T-cell (primary cell): ENCODE measurements at places on chromosomes 12 and 14. TPM values are rescaled to one million over a fixed set of nuclear protein-coding genes. Genes with fewer than 3 reads are reported as not detected.
A peak's percentile ranks its signal among the peaks of the same experiment; 100 is the strongest.

DNA sequence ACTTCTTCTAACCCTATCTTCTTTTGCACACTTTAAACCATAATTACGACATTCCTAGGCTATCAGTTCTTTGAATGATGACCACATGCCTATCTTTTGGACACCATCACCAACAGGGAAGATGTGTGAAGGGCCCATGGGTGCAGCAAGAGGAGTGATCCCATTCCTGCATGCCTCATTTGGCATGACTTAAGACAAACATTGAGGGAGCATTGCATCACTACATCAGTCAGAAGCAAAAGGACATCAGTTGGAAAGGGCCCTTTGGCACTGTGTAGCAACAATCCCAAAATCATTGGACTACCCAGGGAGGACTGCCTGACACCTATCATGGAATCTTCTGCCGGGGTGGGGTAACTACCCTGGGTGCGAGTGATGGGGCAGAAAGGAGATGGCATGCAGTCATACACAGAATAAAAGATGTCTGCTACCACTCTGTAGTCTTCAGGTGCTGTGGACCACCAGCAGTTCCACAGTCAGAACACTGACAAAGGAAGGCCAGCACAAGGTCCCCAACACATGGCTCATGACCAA lies 10.7 kb upstream of the TMBIM6 start:
- H3K4me1 ChIP-seq, result no peaks in the 10 kb centered on the region
- H3K27ac ChIP-seq, result no peak overlapping the region
- H3K4me3 ChIP-seq, result no peak overlapping the region
- no peaks in the 10 kb centered on the region for H3K27me3 ChIP-seq
- no peaks in the 10 kb centered on the region for H3K36me3 ChIP-seq
- DNase-seq, result no peak

GRCh38 chr14:64952598-64953309 lies 10.2 kb upstream of the GPX2 start:
- H3K4me3 ChIP-seq, result no peak overlapping the region
- H3K27me3 ChIP-seq, result no peaks in the 10 kb centered on the region
- no peak for DNase-seq
- peaks cover 25% of the 10 kb centered on the region for H3K36me3 ChIP-seq
- no peaks in the 10 kb centered on the region for H3K4me1 ChIP-seq

- no peaks in the 10 kb centered on the region for H3K27me3 ChIP-seq
- no peak overlapping the region for H3K4me3 ChIP-seq
- H3K4me1 ChIP-seq, result no peaks in the 10 kb centered on the region
- no peaks in the 10 kb centered on the region for H3K36me3 ChIP-seq
- no peak overlapping the region for H3K27ac ChIP-seq
- DNase-seq, result no peak
Observed at GRCh38 chr12:24496755-24497154, 452.1 kb downstream of the BCAT1 start.

DNA sequence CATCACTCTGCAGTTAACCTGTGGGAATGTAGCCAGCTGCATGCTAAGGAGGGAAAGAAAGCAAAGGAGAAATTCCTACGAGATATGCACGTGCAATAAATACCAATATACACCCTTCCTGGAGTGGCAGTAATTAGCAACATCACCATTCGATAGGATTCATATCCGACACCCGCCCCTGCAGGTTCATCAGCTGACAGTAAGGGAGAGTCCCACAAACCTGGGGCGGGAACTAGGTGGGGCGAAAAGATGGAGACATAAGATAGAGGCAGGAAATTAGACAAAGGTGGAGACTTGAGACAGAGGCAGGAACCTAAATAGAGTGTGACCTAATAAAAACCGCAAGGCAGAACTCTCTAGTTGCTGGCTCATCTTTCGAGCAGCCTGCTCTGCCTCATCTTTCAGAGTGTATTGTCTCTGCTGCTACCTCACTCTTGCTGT lies 51.6 kb downstream of the PLEKHG3 start:
- peak overlapping the region; percentile 80 for H3K27ac ChIP-seq
- H3K36me3 ChIP-seq, result no peaks in the 10 kb centered on the region
- peak; percentile 57 for DNase-seq
- H3K4me1 ChIP-seq, result no peaks in the 10 kb centered on the region
- no peaks in the 10 kb centered on the region for H3K27me3 ChIP-seq

- H3K4me3 ChIP-seq, result no peak overlapping the region
- H3K27me3 ChIP-seq, result no peaks in the 10 kb centered on the region
Observed at GRCh38 chr12:80860206-80860605, 77.5 kb downstream of the LIN7A start.

DNA sequence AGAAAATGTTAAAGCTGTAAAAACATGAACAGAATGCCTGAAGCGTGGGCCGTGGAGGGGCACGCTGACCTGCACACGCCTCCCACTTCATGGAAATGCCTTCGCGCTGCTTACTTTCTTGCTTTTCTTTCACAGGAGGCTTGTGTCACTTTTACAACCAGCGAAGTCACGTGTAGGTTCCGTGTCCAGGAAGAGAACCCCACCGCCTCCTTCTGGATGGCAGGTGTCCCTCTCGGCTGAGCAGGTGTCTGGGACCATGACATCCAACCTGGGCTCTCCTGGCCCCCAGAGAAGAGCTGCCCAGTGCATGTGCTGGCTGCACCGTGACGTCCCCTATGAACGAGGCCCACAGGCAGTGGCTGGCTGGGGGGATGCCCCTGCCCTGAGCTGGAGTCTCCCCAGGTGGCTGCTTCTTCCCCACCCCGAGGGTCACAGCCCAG lies 345.0 kb upstream of the SFSWAP start:
- no peaks in the 10 kb centered on the region for H3K4me1 ChIP-seq
- no peaks in the 10 kb centered on the region for H3K27me3 ChIP-seq
- no peak for DNase-seq
- no peak overlapping the region for H3K4me3 ChIP-seq
- no peaks in the 10 kb centered on the region for H3K36me3 ChIP-seq

GRCh38 chr12:71871116-71871515 lies 31.6 kb downstream of the TBC1D15 start:
- peaks cover 9% of the 10 kb centered on the region for H3K4me1 ChIP-seq
- no peak overlapping the region for H3K27ac ChIP-seq
- DNase-seq, result no peak
- no peak overlapping the region for H3K4me3 ChIP-seq
- H3K27me3 ChIP-seq, result no peaks in the 10 kb centered on the region

GRCh38 chr12:89082370-89082753 lies 269.9 kb downstream of the DUSP6 start:
- no peak overlapping the region for H3K27ac ChIP-seq
- no peak for DNase-seq
- H3K27me3 ChIP-seq, result no peaks in the 10 kb centered on the region
- no peak overlapping the region for H3K4me3 ChIP-seq
- H3K4me1 ChIP-seq, result peaks cover 4% of the 10 kb centered on the region

DNA sequence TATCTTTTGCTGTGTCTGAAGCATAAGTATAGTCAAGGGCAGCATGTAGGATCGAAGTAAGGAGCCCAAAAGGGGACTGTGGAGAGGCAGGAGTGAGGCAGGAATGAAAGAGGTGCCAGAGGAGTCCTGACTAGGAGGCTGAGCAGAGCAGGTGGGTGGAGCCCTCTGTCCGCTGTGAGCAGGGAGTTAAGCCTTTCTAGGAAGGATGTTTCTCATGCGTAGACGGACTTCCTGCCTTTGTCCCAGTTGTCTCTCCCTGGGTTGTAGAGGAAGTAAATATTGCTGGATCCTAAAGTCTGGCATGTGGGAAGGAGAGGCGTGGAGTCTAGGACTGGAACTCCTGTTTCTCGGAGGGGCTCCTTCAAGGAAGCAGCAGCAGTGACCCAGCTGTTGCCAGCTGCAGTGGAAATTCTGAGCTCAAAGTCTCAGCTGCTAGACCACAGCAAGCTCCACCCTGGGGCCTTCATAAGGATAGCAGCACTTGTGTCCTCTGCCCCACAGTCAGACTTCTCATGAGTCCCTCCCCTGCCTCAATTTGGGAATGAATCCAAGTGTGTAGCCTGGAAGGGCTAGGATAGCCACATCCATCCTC lies 44.0 kb downstream of the RBMS2 start:
- H3K27me3 ChIP-seq, result no peaks in the 10 kb centered on the region
- H3K27ac ChIP-seq, result no peak overlapping the region
- no peak for DNase-seq
- no peaks in the 10 kb centered on the region for H3K36me3 ChIP-seq
- H3K4me3 ChIP-seq, result no peak overlapping the region

DNA sequence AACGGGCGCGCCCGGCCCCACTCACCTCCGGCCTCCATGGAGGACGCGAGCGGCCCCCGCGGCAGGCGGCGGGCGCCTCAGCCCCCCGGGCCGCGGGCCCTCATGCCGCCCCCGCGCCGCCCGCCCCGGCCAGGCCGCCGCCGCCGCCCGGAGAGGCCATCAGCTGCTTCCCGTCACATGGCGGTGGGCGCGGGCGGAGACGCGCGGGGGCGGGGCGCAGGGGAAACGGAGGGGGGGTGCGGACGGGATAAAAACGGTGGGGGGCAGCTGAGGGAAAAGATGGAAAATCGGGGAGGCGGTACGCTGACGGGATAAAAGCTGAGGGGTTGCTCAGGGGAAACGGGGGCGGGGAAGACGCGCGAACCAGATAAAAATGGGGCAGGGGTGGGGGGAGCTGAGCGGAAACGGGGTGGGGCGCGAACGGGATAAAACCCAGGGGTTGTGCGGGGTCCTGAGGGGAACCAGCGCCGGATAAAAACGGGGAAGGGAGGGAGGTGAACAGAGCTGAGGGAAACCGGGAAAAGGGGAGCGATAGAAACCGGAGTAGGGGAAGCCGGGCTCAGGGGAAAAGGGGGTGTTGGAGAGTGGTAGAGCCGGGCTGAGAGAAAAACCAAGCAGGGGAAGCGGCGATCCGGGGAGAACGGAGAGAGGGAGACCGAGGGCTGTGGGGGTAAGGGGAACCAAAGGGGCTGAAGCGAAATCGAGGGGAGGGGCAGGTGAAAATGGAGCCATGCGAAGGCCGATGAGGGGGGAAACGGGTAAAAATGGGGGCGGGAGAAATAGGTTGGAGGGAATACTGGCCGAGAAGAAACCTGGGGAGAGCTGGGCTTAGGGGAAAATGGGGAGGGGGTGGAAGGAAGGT lies at the start of gene WSB2:
TSS of gene WSB2 (minus strand) at position 169 of the 862 bp plus-strand sequence. CDS start at position 38, 131 bp downstream.
- no peaks in the 10 kb centered on the region for H3K36me3 ChIP-seq
- peak; percentile 32 for DNase-seq
- no peaks in the 10 kb centered on the region for H3K27me3 ChIP-seq
- peaks cover 16% of the 10 kb centered on the region for H3K4me1 ChIP-seq

GRCh38 chr12:106183735-106184134 lies 45.0 kb upstream of the NUAK1 start:
- H3K36me3 ChIP-seq, result no peaks in the 10 kb centered on the region
- no peak for DNase-seq
- H3K27me3 ChIP-seq, result peaks cover 17% of the 10 kb centered on the region
- no peak overlapping the region for H3K4me3 ChIP-seq
- H3K4me1 ChIP-seq, result no peaks in the 10 kb centered on the region

- H3K4me3 ChIP-seq, result no peak overlapping the region
- H3K4me1 ChIP-seq, result no peaks in the 10 kb centered on the region
- H3K27me3 ChIP-seq, result no peaks in the 10 kb centered on the region
Observed at GRCh38 chr12:103673891-103674375, 86.9 kb downstream of the STAB2 start.

DNA sequence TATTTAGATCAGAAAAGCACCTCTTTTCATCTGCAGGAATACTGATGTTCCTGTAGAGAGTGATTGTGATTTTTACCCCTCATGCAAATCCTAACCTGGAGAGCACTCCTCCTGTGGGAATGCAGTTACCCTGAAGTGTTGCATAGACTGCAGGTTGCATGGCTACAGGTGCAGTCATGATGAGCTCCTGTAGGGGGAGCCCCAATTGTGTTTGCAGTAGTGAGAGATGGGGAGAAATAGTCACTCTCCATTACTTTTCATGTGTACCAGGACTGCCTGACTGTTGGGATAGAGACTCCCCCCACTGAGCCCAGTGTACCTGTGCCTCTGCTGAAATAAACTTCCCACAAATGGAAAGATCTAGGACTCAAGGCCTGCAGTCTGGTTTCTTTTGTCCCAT lies 1086.5 kb downstream of the SLC6A15 start:
- H3K36me3 ChIP-seq, result no peaks in the 10 kb centered on the region
- H3K4me1 ChIP-seq, result no peaks in the 10 kb centered on the region
- H3K4me3 ChIP-seq, result no peak overlapping the region
- H3K27me3 ChIP-seq, result no peaks in the 10 kb centered on the region
- DNase-seq, result no peak

Gene DLGAP5
- 0.73 TPM for total RNA-seq

Gene CPNE6
- total RNA-seq, result not detected

Gene SLC6A13
- 0.86 TPM for total RNA-seq

Gene ZBTB42
- total RNA-seq, result 3.5 TPM

Gene FOXA1
- total RNA-seq, result 0.63 TPM

Gene TAS2R31
- total RNA-seq, result 2.4 TPM

Gene ST8SIA1
- total RNA-seq, result 10.8 TPM

Gene ACSM4
- not detected for total RNA-seq
